ENCODE measurements at places on chromosomes 3 and 15. TPM values are rescaled to one million over a fixed set of nuclear protein-coding genes. Genes with fewer than 3 reads are reported as not detected.
A peak's percentile ranks its signal among the peaks of the same experiment; 100 is the strongest.

- DNase-seq, result no peak
Observed at GRCh38 chr15:80436511-80437307, 32.5 kb downstream of the ARNT2 start.

GRCh38 chr3:65830948-65831732 lies 207.6 kb downstream of the MAGI1 start:
- no peak for DNase-seq

GRCh38 chr3:120875507-120875906 lies 32.5 kb upstream of the STXBP5L start:
- DNase-seq, result no peak

DNA sequence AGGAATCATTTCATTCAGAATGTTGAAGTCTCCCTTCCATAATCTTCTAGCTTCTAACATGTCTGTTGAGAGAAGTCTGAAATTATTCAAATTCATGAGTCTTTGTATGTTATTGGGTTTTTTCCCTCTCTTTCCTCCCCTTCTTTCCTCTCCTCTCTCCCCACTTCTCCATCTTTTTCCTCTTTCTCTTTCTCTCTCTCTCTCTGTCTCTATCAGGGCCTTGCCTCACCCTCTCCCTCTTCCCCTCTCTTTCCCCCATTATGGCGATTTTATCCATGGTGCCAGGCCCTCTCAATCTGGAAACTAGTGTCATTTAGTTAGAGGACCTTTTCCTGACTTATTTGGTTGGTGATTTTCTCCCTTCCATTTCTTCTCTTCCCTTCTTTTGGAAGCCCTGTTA lies 147.3 kb downstream of the SST start:
- no peak for DNase-seq

DNA sequence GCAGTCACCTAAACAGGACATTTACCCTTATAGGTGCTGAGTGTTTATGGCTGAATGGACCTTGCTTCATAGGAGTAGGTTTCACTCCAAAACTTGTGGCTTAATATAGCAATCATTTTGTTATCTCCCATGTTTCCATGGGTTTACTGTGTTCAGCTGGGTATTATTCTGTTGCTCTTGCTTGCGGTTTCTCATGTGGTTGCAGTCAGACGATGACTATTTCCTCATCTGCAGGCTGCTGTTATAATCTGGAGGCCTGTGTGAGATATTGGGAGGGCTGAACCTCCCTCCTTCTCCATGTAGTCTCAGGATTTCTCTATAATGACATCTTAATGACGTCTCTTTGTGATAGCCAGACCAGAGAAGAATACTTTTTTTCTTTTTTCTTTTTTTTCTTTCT lies 98.1 kb downstream of the ZPLD1 start:
- DNase-seq, result no peak

DNA sequence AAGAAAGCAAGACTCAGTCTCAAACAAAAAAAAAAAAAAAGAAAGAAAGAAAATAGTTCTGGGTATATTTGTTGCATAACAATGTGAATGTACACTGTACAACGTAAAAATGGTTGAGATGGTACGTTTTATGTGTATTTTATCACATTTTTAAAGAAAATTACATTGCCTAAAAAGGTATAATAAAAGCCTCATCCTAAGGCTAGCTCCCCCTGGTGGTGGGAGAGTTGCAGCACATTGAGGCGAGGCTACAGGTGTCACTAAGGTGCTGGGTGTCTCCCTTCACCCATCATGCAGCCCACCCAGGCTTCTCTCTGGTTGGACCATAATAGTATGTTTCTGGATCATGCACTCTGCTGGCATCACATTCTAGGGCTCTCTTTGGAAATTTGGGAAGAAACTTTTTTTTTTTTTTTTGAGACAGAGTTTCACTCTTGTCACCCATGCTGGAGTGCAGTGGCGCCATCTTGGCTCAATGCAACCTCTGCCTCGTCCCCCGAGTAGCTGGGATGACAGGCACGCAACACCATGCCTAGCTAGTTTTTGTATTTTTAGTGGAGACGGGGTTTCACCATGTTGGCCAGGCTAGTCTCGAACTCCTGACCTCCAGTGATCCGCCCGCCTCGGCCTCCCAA lies 12.4 kb upstream of the RAB11A start:
- DNase-seq, result peak; percentile 78

DNA sequence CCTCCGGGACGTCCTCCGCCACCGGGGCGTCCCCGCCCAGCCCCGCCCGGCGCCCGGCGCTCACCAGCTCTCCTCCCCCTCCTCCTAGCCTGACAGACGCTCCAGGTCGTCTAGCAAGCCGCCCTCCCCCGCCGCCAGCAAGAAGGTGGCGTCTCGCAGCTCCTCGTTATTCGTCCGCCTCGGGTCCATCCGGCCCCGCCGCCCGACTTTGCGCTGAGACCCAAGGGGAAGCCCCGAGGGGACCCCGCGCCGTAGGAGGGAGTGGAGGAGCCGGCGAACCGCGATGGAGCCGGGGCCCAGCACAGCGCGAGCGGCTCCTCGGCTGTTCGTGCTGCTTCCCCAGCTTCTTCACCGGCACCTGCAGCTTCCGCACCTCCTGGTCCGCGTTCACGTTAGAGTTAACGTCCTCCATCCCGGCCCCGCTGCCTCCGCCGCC lies 26.3 kb upstream of the MTHFS start:
- DNase-seq, result peak; percentile 68

- DNase-seq, result no peak
Observed at GRCh38 chr3:51338632-51339031, 46.5 kb upstream of the MANF start.

GRCh38 chr3:193842832-193843473 lies 249.9 kb downstream of the OPA1 start:
- DNase-seq, result no peak

- DNase-seq, result no peak
Observed at GRCh38 chr3:2876362-2876761, 233.8 kb downstream of the IL5RA start.

GRCh38 chr15:62901909-62902546 lies 140.5 kb upstream of the TPM1 start:
- no peak for DNase-seq

DNA sequence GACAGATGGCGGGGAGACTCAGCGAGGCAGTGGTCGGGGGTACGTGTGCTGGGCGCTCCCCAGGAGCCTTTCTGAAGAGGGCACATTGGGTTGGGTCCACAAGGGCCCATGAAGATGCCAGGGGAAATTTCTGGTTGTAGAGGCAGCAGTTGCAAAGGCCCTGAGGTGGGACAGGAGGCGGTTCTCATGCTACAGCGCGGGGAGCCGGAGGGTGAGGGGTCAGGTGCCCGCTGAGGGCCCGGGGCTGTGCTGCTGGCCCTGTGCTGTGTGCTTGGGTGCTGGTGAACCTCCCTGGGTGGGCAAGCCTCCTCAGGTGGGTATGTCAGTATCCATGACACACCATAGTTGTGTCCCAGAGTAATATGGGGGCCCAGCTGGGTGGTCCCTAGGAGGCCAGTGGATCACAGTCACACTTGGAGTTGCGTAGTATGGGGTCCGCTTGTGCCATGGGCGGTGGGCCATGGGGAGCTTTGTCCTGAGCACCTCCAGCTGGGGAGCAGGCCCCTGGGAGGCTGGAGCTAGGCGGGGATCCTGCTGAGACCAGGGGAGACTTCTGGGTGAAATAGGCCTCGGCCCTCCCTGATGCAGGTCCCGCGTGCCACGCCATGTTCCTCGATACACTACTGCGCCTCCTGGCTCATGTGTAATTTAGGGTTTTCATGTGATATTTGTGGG lies 44.3 kb downstream of the PLXNA1 start:
- no peak for DNase-seq

- DNase-seq, result no peak
Observed at GRCh38 chr3:142973217-142974009, 9.9 kb upstream of the PAQR9 start.

- DNase-seq, result no peak
Observed at GRCh38 chr3:129144786-129145185, 16.1 kb downstream of the ISY1 start.

- DNase-seq, result no peak
Observed at GRCh38 chr15:25786040-25786439, 77.1 kb downstream of the ATP10A start.

- DNase-seq, result no peak
Observed at GRCh38 chr3:197811343-197811742, 20.3 kb downstream of the LRCH3 start.

GRCh38 chr3:45225465-45226205 lies 452 bp downstream of the TMEM158 start:
- peak; percentile 18 for DNase-seq

DNA sequence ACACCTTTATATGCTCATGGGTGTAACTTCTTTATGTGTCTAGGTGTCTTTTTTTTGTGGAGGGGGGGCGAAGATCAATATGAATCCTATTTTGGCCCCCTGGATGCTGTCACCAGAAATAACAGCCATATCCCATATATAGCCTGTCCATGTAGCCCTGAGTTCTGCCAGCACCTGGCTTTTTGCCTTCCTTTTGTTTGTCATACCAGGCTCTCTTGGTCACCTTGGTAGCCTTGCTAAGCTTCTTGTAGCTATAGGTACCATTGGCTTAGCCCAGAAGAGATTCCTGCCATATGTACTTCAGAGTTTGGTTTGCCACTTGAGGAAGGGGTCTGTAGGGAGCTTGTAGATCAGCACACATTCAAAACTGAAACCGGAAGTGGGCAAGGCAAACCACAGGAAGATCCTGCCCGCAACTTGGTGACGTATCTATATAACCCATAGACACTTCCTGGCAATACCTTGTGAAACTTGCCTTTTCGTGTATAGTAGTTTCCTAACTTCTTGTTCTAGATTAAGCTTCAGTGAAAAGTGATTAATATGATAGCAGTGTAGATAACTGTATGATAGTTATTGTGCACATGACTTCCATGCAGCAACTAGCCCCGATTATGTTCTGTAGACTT lies 11.9 kb downstream of the RASA2 start:
- peak; percentile 79 for DNase-seq

- DNase-seq, result no peak
Observed at GRCh38 chr15:33136353-33136752, 58.2 kb downstream of the FMN1 start.

DNA sequence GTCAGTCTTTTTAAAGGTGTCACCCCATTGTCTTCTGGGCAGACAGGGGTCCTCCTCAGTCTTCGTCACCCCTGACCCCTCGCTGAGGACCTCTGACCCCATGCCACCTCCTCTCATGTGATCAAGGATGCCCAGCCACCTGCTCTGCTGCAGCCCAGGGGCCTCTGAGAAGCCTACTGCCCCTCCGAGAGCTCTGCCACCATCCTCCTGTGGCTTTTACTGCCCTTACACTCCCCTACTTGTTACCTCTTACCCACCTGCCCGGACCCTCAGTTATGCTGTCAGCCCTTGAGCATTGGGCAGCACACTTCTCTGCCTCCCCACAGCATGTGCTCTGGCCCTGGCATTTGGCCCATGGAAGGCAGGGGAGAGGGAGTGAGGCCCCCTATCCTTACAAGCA lies 123.2 kb downstream of the LRRK1 start:
- no peak for DNase-seq

GRCh38 chr3:128080323-128081080 lies 28.3 kb downstream of the SEC61A1 start:
- DNase-seq, result no peak

DNA sequence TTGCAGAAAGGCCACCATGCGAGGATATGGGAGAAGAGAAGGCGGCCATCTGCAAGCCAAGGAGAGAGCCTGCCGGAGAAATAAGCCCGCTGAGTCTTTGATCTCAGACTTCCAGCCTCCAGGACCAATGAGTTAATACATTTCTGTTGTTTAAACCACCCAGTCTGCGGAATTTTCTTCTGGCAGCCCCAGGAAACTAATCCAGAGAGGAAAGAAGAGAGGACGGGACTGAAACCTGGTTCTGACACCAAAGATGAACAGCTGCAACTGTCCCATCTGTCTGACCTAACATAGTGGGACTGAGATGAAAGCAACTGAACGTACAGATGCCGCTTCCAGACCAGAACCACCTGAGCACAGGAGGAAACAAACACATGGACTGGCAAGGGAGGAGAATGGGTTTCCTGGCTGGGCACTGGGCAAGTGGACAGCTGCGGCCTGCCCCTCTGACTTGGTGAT lies 32.3 kb downstream of the VGLL4 start:
- no peak for DNase-seq

GRCh38 chr15:32918547-32918946 lies 200.7 kb downstream of the GREM1 start:
- no peak for DNase-seq

- no peak for DNase-seq
Observed at GRCh38 chr3:115615001-115615814, 8.1 kb upstream of the GAP43 start.

DNA sequence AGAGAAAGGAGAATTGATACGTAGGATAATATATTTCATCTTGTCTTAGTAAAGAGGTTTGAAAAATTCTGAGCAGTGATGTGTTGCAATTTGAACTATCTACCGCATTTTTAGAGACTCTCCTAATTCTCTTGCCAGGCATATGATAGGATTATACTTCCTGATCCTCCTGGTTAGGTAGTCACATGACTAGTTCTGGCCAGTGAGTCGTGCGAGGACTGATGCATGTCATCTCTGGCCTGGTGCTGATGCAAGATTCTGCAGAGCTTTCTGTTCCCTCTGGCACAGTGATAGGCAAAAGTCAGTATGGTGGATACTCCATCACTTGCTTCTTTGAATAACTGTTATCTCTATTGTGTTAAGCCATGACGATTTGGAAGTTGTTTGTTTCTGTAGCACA lies 277.6 kb upstream of the NAALADL2 start:
- DNase-seq, result no peak

DNA sequence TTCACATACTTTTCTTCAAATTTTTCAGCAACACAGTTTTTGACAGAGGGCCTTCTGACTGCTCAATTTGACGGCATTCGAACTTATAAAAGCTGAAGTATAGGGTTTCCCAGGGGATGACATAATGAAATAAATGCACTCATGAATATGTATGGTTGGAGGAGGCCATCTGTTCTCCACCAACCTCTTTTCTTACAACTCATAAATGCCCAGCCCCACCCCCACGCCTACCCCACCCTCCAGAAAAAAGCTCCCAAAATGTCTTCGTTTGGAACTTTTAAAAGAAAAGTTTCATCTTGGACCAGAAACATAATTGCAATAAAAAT lies 211.6 kb upstream of the LRRN1 start:
- DNase-seq, result no peak

- no peak for DNase-seq
Observed at GRCh38 chr15:56205061-56205876, 38.4 kb downstream of the RFX7 start.

DNA sequence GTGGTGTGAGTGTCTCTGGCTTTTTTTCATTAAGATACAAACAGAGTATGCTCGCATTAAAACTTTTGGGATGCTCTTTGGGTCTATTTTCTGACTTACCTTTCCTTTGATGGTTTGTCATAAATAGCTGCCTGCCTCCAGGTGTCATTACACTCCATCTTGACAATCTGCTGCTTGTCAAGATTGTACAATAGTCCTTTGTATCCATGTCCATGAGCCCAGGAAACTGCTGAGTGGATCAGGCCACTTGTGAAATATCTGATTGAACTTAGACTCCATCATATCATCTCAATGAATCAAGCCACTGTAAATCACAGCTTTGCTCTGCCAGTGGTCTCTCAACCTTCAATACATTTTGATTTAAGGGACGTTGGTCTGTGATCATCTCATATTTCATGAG lies 135.2 kb downstream of the ECT2 start:
- no peak for DNase-seq

BDH1 gene
- total RNA-seq, result 17.7 TPM

INSYN1 gene
- total RNA-seq, result not detected

DLEC1 gene
- total RNA-seq, result 4.4 TPM

ROPN1 gene
- total RNA-seq, result not detected

GCHFR gene
- total RNA-seq, result 14.8 TPM

STRA6 gene
- not detected for total RNA-seq

GHRL gene
- total RNA-seq, result 1.1 TPM

MYH15 gene
- total RNA-seq, result 0.08 TPM

CFAP44 gene
- 9.7 TPM for total RNA-seq

PARP6 gene
- 133 TPM for total RNA-seq

CIDEC gene
- not detected for total RNA-seq

AMIGO3 gene
- total RNA-seq, result 1.3 TPM

FSIP1 gene
- total RNA-seq, result 0.34 TPM
